Stimulated activated CD8-positive, alpha-beta memory T cell treated with anti-CD3 and anti-CD28 coated beads, Interleukin-2, amount 100 ng/mL, for 48 hours (primary cell): ENCODE measurements at places on chromosomes 4 and X.

- no peak for DNase-seq
Measured at GRCh38 chr4:156939139-156939538, 32.5 kb downstream of the PDGFC start.

DNA sequence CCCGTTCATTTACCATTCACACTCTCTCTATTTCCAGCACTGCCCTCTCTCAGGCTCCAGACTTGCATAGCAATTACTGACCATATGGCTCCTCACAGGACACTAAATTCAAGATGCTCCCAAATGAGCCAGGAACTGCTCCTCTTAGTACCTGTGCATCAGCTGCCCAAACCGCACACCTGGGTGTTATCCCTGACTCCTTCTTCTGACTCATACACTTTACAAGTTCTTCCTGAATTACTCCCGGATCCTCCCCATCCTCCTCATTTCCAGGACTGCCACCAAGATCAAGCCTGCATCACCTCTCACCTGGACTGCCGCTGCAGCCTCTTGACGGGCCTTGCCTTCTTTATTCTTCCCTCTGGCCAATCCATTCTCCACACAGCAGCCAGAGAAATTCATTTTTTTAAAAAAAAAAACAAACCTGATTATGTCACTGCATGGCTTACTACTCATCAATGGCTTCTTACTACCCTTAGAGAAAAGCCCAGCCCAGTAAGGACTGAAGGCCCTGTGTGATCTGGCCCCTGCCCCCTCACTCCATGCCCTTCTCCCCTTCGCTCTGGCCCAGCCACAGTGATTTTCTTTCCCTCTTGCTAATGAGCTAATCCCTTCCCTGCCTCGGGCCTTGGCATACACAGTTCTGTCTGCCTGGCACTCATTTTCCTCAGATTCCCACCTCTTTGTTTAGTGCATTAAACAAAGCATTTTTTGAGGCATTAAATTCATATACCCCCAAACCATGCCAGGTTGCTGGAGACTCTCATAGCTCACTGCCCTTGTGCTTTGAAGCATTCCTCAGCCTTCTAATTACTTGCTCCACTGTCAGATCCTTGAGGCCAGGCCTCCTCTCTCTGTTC lies 92.0 kb downstream of the PDGFRA start:
- no peak for DNase-seq

- DNase-seq: no peak
Measured at GRCh38 chr4:125836597-125837195, 521.9 kb downstream of the FAT4 start.

GRCh38 chr4:123841447-123842121 lies 445.0 kb downstream of the SPRY1 start:
- DNase-seq: no peak

GRCh38 chr4:1285151-1285789 lies 4.4 kb upstream of the MAEA start:
- no peak for DNase-seq

- DNase-seq: no peak
Measured at GRCh38 chr4:110808351-110808878, 185.5 kb upstream of the PITX2 start.

DNA sequence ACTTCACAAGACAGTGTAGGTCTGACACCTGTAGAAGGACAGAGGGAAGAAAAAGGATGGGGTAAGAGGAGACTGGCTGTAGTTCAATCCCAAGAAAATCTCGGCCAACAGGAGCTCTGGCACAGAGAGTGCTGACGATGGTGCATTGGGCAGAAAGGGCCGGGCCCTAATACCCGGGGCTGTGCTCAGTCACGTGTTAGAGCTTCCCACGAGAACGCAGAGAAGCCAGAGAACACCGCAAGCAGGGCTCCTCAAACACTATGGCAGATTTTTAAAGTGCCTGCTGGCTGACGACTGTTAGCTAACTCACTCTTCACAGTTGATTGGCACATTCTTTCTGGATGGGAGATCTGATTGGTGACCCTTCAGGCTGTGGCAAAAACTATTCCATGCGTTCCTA lies 35.5 kb downstream of the EREG start:
- DNase-seq: no peak

DNA sequence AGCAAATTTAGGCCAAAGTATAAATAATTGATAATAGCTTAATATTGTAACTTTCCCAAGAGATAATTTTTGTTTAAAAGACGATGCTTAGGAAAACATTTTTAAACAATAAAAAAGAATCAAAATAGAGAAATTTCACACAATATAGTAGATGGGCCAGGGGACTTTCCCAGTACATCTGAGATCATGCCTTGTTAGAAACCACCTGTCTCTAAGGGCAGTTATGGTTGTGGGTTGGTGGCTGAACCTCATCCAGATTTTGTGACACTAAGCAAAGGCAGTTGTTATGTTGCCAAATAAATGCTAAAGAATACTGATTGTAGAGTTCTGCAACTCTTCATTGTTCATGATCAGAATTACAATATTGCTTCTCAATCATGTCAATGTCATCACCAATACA lies 270.6 kb downstream of the BANK1 start:
- DNase-seq: no peak

DNA sequence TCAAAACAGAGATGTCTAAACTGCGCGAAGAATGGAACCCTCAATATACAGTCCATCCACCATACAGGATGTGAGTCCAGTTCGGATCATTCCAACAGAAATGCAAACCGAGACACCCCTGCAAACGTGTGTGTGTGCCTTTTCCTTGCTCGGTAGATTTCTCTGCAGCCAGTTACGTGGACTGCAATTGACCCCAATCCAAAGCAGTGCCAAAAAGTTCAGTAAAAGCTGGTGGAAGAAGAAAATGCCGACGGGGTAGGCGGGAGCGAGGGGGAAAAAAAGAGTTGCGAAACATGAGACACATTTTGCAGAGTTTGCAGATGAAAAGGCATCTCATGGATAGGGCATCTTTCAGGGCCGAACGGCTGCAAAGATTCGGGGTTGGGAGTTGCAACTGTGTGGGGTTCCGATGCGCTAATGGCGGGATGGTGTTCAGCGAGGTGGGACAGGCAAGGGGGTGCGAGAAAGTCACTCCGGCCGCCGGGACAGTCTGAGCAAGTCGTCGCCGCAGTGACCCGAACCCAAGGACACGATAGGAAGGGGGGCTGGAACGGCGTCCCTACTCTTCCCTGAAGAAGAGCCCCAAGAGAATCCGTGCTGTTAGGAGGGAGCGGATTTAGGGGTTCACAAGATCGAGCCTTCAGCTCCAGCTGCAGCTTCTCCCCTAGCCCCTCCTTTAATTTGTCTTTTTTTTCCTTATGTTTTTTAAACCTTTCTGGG lies 3.8 kb downstream of the PHOX2B start:
- no peak for DNase-seq

DNA sequence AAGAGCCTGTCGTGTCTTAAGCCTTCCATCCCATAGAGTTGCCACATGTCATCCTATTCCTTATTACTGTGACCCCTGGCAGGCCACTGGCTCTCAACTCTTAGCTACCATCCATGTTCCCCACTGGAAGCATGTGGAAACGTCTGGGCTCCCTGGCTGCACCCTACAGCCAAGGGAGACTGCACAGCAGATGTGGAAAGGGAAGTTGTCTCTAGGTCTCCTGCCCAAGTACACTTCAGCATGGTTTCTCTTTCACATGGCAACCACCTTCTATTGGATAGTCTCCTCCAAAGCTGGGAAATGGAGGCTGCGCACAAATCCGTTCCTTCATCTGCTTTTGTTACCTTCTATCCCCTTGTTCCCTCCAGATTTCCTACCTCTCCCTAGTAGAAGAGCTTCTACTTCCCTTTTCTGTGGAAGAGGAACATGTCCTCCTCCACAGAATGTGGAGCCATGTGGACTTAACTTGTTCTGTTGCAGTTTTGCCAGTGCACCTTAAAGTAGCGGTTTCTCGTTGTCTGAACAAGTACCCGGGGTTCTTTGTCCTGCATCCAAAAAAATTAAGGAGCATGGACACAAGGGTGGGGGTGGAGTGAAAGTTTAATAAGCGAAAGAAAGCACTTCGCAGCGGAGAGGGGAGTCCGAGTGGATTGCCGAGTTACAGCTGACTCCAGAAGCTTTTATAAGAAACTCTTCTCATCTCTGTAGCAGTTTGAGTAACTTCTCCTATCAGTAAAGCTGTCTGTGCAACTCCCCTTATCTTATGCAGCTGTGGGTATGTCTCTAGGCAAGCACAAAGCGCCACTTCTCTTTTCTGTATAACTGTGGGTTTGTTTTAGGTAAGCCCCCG lies 52.5 kb downstream of the HMGB2 start:
- no peak for DNase-seq

DNA sequence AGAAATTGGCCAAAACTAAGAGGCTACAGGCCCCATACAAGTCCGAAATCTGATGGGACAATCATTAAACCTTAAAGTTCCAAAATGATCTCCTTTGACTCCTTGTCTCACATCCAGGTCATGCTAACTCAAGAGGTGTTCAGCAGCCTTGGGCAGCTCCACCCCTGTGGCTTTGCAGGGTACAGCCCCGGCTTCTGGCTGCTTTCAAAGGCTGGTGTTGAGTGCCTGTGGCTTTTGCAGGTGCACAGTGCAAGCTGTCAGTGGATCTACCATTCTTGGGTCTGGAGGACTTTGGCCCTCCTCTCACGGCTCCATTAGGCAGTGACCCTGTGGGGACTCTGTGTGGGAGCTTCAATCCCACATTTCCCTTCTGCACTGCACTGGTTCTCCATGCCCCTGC lies 329.1 kb upstream of the MAD2L1 start:
- no peak for DNase-seq

- DNase-seq: no peak
Measured at GRCh38 chr4:119118397-119118796, 17.2 kb upstream of the MYOZ2 start.
